ENCODE measurements at places on chromosomes 16 and 17. TPM values are rescaled to one million over a fixed set of nuclear protein-coding genes. Genes with fewer than 3 reads are reported as not detected.

Gene NEUROD2
- polyA plus RNA-seq, result not detected

Gene MYL4
- not detected for polyA plus RNA-seq

Gene USP43
- not detected for polyA plus RNA-seq

Gene CENPT
- 54.0 TPM for polyA plus RNA-seq

Data from GM23248 (cell line).